ENCODE measurements at places on chromosomes 13 and 19.

- DNase-seq, result no peak
Observed at GRCh38 chr13:75610466-75610865, 25.7 kb upstream of the LMO7 start.

DNA sequence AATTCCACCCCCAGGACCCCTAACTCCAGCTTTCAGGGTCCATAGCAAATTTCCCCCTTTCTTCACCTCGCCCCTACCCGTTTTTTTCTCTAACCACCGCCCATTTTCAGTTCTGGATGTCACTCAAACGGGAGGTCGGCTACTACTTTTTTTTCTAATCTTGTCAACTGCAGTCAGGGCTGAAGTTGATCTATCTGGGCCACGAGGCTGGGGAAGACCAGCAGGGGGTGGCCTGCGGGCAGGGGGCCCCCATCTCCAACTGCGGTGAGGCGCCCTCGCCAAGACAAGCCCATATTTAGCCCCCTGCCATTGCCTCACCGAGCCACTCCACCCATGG is 748 bp downstream of the LHFPL6 start:
- no peak for DNase-seq

DNA sequence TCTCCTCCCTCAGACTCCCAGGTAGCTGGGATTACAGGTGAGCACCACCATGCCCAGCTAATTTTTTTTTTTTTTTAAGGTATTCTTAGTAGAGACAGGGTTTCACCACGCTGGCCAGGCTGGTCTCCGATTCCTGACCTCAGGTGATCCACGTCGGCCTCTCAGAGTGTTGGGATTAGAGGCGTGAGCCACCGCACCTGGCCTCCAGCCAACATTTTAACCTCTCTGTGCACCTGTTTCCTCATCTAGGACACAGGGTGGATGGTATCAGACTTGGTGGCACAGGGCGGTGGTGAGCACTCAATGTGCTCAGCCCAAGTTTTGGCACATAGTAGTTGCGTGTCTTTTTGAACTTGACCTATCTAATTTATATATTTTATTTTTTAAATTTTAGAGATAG is 12.5 kb downstream of the APBA3 start:
- no peak for DNase-seq

DNA sequence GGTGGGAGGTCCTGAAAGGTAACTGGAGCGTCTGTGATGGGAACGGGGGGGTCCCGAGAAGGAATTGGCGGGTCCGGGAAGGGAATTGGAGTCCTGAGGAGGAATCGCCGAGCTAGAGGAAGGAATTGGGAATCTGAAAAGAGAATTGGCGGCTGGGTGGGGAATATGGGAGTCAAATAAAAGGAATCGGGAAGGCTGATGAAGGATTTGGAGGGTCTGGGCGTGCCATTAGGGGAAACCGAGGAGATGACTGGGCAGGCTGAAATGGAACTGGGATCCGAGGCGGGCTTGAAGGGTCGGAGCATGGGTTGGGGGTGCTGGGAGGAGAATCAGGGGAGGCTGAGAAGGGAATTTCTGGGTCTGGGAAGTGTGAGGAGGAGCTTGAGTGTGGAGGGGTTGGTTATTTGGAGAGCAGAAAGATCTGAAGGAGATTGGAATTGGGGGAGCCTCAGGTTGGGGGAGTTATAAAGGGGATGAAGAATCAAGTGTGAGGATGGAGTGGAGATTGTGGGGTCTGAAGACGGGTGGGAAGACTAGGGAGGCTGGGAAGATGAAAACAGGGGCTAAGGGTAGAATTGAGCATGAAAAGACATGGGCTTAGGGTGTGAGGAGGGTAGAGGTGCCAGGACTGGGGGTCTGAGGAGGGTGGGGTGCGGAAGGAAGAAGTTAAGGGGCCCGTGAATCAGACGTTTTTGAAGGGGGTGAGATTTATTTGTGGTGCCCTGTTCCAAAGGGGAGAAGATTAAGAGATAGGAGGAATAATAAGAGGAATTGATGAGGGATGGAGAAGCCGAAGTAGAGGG is 718 bp downstream of the ACTN4 start:
- DNase-seq, result no peak

- DNase-seq, result no peak
Observed at GRCh38 chr13:109743706-109744453, 42.5 kb downstream of the IRS2 start.

- no peak for DNase-seq
Observed at GRCh38 chr13:56893843-56894242, 246.9 kb upstream of the PRR20A start.

DNA sequence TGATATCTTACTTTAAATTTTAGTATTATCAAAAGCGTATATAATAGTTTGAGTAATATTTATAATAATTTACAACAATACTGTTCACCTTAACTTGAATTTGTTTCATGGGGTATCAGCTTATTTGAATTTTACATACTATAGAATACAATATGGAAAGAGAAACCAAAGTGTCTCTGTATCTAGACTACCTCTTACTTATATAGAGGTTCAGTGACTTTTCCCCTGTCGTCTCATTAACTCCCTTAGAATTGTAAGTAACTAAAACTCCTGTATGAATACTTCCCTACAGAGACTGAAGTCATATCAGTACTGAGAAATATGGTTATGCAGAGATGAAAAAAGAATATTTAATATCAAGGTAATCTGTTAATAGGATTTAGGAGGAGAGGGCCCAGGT is 26.8 kb downstream of the COG6 start:
- no peak for DNase-seq

DNA sequence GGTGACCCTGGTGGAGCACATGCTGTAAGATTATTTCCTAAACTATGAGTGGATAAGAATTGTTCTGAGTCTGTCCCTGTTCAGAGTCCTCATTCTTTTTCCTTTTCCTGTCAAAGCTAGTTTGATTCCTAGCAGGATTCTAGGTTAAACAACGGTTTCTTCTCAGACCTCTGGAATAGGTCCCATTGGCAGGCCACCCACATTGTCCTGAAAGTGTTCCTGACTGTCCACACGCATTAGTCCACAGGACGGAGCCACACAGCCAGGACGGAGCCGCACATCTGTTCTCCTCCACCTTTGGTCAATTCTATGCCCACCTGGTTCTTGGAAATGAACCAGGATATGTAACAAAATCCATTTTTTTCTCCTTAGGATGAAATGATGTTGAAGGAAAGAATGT is 46.1 kb downstream of the ANKRD10 start:
- DNase-seq, result no peak

GRCh38 chr13:78376033-78376432 is 227.3 kb downstream of the POU4F1 start:
- DNase-seq, result no peak

DNA sequence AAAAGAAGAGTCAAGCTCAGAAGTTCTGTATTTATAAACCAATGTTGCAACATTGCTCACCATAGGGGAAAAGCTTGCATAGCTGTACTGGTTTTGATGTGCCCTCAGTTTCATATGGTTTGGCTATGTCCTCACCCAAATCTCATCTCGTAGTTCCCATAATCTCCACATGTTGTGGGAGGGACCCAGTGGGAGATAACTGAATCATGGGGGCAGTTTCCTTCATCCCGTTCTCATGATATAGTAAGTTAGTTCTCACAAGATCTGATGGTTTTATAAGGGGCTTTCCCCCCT is 73.9 kb downstream of the TNFRSF19 start:
- DNase-seq, result no peak

DNA sequence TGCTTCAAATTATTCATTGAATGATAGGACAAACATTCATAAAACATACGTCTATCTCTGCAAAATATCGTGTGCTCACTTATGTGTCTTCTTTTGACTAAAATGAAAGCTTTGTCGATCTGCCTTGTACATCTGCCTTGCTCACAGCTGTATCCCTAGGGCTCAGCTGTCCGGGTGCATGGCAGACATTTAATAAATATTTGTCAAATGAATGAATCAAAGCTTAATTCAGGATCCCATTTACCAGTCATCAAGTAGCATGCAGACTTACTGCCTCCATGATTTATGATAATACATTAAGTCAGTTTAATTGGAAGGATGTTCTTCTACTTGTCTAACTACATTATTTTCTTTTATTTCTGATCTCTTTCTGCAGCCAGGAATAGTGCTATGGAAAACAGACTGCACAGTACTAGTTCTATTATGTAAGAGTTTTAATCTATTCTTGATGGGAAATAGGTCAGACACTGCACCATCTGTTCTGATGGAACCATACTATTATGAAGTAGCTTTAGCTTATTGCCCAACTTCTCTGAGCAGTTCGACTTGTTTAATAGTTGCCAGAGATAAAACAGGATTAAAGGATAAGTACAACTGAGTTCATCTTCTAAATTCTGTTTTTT is 13.2 kb downstream of the SLC46A3 start:
- DNase-seq, result peak; percentile 70

- no peak for DNase-seq
Observed at GRCh38 chr13:30148171-30148754, 159.1 kb downstream of the KATNAL1 start.

- DNase-seq, result no peak
Observed at GRCh38 chr19:43540381-43540780, 7.4 kb downstream of the ZNF575 start.

- DNase-seq, result no peak
Observed at GRCh38 chr19:43504426-43505185, at the start of gene PHLDB3. TSS of gene PHLDB3 (minus strand) at chr19:43504746. CDS start at chr19:43504118, 628 bp downstream.

GRCh38 chr13:34764246-34764645 is 177.8 kb upstream of the NBEA start:
- DNase-seq, result no peak

- no peak for DNase-seq
Observed at GRCh38 chr13:98752467-98753290, at the start of gene SLC15A1. TSS of gene SLC15A1 (minus strand) at chr13:98752672. CDS start at chr13:98752598, 74 bp downstream.

Measured in AG09309 (cell line).